Naive thymus-derived CD8-positive, alpha-beta T cell (primary cell): ENCODE measurements at places on chromosomes 1 and 21.
A peak's percentile ranks its signal among the peaks of the same experiment; 100 is the strongest.

GRCh38 chr1:202586018-202586821 is 124.0 kb downstream of the SYT2 start:
- no peak for DNase-seq

GRCh38 chr1:2382621-2383361 is 8.6 kb downstream of the MORN1 start:
- DNase-seq: peak; percentile 17

DNA sequence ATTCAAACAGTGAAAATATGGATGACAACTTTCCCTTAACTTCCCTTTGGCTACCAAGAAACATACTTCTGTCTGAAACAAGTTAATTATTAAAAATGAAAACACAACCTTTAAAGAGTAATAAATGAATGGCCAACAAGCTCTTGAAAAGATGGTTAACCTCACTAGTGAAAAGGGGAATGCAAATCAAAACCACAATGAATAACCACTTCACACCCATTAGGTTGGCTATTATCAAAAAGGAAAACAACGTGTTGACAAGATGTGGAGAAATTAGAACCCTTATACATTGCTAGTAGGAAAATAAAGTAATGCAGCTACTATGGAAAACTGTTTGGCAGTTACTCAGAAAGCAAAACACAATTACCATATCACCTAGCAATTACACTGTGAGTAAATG is 14.1 kb downstream of the COP1 start:
- no peak for DNase-seq

GRCh38 chr1:171185091-171185490 is at the start of gene FMO2:
TSS of gene FMO2 (plus strand) at chr1:171185300. CDS start at chr1:171185714, 414 bp downstream.
- no peak for DNase-seq

DNA sequence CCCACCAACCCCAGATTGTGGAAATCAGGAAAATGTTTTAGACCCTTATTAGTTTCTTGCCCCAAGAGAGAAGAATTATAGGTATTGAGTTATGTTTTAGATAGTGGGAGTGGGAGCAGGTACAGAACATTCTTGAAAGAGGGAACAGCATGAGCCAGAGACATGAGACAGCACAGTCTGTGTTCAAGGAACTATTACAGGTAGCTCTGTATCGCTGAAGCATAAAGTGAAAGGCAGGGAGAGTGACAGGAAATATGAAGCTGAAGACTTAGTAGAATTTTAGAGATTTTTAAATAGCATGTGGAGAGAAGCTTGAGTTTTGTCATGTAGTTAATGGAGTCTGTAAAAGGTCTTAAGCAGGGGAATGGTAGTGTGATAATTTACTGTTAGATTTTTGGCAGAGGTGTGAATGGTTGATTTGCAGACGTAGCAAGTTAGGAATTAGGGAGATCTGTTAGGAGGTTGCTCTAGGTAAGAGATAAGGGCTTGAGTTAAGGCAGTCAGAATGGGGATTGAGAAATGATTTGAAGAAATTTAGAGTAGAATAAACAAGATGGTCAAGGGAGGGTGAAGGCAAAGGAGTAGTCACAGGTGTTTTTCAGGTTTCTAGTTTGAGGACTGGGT is 11.6 kb downstream of the SUCO start:
- no peak for DNase-seq

- DNase-seq: no peak
These were observed 8.0 kb downstream of the ECHDC2 start for GRCh38 chr1:52913537-52913936.

GRCh38 chr1:19284881-19285280 is 3.7 kb downstream of the AKR7A3 start:
- no peak for DNase-seq

GRCh38 chr1:19089524-19089923 is 120.5 kb downstream of the UBR4 start:
- DNase-seq: no peak

- DNase-seq: no peak
These were observed 540.0 kb downstream of the KIF26B start for GRCh38 chr1:245694753-245695195.

- DNase-seq: peak; percentile 81
These were observed 52.4 kb upstream of the GPR157 start for GRCh38 chr1:9181176-9181906.

GRCh38 chr21:35491114-35491513 is 442.0 kb upstream of the RUNX1 start:
- DNase-seq: no peak

DNA sequence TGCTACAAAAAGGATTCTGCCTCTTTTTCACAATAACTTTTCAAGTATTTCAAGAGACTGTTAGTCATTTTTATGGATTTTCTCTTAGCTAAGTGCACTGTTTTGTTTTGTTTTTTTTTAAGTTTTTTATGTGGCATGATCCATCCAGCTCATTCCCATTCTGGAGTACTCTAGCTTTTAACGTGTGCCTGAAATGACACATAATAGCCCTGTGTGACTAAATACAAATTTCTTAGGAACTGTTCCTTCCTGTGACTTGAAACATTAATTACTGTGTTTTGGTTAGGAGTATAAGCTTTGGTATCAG is 143.9 kb downstream of the HS2ST1 start:
- no peak for DNase-seq

GRCh38 chr1:158799689-158800088 is 18.7 kb upstream of the OR6N2 start:
- DNase-seq: no peak

GRCh38 chr1:175094626-175095025 is 27.0 kb downstream of the TNN start:
- no peak for DNase-seq

DNA sequence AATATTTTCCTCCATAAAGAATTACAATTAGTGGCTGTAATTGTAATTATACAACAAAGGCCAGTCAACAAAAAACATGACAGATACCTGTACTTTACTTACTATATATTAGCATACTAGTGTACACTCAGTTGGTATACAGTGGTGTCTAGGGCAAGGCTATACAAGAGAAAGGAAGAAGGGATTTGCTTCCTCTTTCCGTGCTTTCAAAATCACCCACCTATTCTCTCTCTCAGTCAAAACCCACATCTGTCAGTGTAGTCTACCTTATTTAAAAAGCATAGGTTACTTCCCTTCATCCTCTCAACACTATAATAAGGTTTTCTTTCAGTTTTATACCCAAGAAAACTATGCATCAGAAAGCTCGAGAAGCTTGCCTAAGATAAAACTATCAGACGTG is 355.8 kb upstream of the NR5A2 start:
- no peak for DNase-seq

GRCh38 chr1:172708452-172708851 is 49.5 kb downstream of the FASLG start:
- DNase-seq: no peak

DNA sequence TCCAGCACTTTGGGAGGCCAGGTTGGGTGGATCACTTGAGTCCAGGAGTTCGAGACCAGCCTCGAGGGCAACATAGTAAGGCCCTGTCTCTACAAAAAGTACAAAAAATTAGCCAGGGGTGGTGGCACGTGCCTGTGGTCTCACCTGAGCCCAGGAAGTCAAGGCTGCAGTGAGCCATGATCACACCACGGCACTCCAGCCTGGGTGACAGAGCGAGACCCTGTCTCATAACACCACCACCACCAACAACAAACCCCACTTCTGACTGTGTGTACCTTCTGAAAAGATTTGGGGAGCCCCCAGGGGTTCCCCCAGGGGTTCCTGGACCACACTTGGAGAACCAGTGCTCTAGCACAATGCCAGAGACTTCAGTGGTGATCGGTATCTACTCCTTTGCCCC is 29.9 kb downstream of the NUAK2 start:
- DNase-seq: no peak

DNA sequence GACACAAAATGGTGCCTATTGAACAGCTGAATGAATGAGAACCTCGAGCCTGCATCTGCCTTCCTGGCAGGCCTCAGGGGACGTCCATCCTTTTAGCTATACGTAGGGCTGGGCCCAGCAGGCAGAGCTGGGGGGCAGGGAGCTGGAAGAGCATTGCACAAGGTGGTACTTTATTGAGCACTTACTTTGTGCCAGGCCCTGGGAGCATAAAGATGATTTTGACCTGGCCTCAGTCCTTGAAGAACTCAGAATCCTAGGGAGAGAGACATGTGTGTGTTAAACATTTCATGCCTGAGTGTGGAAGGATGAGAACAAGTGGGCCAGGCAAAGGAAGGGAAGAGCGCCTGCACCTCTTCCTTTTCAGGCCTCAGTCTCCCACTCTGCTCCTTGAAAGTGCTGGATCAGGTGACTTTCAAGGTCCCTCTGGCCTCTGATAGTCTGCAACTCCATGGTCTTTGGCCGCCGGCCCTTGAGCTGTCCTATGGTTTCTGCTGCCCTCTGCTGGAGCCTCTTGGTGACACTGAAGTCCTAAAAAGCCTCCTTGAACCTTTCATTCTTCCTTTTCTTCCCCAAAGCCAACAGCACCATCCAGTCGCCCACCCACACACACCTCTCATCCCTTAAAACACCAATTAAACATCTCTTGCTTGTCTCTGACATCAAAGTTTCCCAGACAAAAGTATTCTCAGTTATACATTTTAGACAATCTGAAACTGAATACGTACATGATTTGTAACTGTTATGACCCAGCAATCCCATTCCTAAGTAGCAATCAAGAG is 3.5 kb upstream of the PEAR1 start:
- DNase-seq: peak; percentile 32

GRCh38 chr1:246462986-246463385 is 44.1 kb downstream of the SMYD3 start:
- no peak for DNase-seq

DNA sequence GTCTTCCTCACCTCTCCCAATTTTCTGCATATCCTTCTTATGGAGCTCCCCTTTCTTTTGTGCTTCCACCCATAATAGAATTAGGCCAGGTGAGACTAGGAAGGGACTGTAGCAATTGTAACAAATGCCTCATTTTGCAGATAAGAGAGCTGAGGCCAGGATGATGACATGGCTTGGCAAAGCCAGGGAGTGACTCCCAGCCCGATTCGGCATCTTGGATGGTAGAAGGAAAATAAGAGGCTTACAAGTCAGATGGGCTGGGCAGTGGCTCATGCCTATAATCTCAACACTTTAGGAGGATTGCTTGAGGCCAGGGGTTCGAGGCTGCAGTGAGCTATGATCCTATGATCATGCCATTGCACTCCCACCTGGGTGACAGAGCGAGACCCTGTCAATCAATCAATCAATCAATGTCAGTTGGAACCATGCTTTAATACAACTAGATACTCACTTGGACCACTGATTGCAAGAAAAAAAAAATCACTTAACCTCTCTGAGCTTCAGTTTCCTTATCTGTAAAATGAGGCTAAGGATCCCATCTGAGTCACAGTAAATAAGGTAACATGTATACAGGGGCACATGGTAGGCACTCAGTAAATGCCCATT is 51.6 kb downstream of the PLEKHA6 start:
- no peak for DNase-seq

GRCh38 chr1:10635085-10635896 is 160.5 kb downstream of the PEX14 start:
- DNase-seq: no peak

DNA sequence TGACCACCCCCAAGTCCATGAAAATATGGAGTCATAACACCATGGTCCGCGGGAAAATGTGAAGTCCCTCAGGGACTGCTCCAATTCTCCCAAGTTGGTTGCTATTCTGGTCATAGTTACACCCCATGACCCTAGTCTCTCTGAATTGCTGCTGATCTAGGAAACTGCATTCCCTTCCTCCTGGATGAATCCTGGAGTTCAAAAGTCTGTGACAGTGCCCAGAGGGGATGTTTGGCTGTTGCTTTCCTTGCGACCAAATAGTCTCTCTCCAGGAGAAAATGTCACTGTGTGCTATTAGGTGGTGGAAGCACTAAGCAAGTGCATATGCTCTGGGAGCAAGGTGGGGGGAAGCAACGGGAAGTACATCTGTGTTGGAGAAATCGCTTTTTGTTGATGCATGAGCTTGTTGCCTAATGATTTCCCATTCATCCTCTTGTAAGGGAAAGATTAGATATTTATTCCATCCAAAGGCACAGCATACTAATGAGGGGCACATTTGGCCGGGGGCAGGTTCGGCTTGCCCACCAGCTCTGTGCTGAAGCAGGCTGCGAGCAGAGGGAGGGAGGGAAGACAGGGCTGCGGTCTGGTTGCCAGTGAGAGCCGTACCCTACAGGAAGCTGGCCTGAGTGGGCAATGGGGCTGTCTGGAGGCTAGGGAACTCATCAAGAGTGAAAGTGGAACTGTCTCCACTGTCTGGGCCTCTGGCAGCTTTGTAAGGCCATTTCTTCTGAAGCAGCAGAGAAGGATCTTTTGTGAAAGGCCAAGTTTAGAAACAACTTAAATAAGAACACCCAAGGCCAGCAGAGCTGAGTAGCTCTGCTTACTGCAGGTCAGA is 27.2 kb downstream of the SYT6 start:
- DNase-seq: no peak

DNA sequence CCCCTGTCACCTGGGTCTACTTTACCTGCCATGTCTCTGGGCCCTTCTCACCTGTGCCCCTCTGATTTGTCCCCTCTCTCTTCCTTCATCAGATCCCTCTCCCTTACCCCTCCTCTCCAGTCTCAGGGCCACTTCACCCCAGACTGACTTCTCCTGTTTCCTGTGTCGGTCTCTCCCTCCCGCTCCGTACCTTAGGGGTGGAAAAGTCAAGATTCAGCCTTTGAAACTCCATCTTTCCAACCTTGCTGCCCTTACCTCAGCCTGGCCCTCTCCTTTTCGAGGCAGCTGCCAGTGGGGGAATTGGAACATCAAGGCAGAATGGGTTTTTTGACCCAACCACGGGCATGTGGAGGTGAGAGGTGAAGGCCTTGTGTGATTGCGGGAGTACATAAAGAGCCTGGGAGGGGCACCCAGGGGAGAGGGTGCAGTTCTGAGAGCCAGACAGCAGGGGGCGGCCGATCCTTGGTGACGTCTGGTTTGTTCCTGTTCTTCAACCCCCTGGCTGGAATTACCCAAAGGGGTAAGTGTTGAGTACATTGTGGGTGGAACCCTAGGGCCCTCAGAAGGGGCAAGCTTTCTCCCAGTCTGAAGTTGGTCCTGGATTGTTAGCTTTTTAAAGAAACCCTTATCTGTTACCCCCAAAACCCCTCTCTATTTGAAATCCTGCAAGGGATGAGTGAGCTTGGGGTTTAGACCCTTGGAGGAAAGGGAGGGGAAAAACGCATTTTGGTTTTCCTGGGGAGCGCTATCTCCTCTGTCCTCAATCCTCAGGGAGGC is 12.3 kb upstream of the DMBX1 start:
- DNase-seq: peak; percentile 66

- no peak for DNase-seq
These were observed 510.0 kb downstream of the USP25 start for GRCh38 chr21:16239659-16240265.

DNA sequence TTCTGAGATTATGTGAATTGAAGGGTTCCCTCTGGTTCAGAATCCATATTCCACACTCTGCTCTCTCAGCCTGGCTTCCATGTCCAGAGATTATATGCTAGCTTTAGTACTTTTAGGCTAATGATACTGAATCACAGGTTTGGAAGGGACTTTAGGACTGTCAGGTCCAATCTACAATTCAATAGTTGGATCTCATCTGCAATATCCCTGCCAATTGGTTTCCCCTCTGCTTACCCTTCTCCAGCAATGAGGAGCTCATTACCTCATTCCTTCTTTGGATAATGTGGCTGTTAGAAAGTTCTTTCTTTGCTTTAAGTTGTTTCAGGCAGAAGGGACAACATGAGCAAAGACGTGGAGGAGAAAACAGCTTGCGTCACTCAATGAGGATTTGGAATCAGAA is 245.3 kb downstream of the PLPP3 start:
- DNase-seq: no peak
